ENCODE measurements at places on chromosomes 13 and 19.

DNA sequence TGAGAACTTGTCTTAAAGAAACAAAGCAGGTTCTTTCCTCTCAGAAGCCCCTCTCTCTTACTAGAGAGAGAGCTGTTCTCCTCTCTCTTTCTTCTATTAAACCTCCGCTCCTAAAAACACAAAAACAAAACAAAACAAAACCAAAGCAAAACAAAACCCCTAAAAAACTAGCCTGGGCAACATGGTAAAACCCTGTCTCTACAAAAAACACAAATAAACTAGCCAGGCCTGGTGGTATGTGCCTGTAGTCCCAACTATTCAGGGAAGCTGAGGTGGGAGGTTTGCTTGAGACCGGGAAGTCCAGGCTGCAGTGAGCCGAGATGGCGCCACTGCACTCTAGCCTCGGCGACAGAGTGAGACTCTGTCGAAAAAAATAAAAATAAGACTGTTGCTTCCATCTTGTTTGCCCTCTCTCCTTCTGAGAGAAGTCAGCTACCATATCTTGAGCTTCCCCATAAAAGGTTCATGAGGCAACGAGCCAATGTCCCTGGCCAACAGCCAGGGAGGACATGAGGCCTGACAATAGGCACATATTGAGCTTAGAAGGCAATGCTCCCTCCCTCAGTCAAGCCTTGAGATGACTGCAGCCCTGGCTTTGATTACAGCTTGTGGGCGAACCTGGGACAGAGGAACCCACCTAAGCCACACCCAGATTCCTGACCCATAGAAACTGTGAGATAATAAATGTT lies 17.5 kb upstream of the FLT3 start:
- DNase-seq = peak; percentile 60

- no peak for DNase-seq
These were observed 7.8 kb downstream of the CYP4F12 start for GRCh38 chr19:15680478-15681322.

DNA sequence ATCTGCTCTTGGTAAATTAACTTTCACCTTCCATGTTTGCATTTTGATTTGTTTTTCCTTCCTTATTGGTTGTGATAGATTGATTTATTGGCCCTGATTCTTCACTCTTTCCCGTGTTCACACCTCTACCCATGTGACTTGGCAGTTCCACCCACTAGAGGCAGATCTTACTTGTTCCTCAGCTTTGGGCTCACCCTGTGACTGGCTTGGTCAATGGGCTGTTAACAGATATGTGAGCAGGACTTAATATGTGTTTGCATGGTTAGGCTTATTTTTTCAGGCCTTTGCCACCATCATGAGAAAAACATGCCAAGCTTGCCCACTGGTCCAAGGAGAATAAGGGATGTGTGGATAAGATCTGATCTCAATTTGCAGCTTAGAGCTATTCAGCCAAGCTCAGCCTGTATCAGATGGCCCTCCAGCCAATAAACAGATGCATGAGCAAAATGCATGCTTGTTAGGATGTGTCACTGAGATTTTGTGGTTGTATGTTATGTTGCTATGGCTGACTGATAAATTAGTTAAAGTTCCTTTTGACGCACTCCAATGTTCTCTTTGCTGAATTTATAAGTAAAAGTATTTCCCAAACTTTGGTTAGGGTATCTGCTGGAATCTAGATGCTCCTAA lies 48.0 kb downstream of the RGCC start:
- DNase-seq = no peak

GRCh38 chr19:19304186-19304965 lies 15.9 kb downstream of the SUGP1 start:
- no peak for DNase-seq

DNA sequence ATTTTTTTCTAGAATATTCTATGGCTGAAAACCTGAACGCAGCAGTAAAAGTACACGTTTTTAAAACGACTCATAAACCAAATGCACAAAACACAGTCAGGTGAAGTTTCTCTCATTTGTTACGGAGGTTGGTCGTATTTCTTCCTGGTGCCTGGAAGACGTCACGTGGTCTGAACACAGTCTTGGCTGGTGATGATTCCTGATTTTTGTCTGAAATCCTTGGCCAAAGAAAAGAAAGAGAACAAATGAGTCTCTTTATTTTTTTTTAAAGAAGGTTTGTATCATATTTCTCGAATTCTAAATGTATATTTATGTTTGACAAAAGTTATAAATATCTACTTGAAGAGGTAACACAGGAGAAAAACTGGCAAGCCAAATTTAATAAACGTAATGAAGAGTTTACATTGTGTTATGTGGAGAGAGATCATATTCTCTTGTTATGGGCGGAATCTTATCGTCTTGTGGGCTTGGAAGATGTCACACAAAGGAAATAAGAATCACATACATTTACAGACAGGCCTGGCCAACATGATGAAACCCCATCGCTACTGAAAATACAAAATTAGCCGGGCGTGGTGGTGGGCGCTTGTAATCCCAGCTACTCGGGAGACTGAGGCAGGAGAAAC lies 10.0 kb upstream of the PNMA8A start:
- no peak for DNase-seq

Measured in transverse colon (tissue), 4 donors.